CD4-positive, CD25-positive, alpha-beta regulatory T cell (primary cell): ENCODE measurements at places on chromosomes 16 and 17. TPM values are rescaled to one million over a fixed set of nuclear protein-coding genes. Genes with fewer than 3 reads are reported as not detected.

Gene MATCAP1
- not detected for polyA plus RNA-seq

Gene KRT20
- polyA plus RNA-seq, result not detected

Gene PPP1R27
- not detected for polyA plus RNA-seq

Gene WFIKKN2
- polyA plus RNA-seq, result not detected

Gene SCNN1B
- polyA plus RNA-seq, result not detected

Gene SLC6A2
- polyA plus RNA-seq, result not detected
